ENCODE measurements at places on chromosomes 1 and 21.
A peak's percentile ranks its signal among the peaks of the same experiment; 100 is the strongest.

DNA sequence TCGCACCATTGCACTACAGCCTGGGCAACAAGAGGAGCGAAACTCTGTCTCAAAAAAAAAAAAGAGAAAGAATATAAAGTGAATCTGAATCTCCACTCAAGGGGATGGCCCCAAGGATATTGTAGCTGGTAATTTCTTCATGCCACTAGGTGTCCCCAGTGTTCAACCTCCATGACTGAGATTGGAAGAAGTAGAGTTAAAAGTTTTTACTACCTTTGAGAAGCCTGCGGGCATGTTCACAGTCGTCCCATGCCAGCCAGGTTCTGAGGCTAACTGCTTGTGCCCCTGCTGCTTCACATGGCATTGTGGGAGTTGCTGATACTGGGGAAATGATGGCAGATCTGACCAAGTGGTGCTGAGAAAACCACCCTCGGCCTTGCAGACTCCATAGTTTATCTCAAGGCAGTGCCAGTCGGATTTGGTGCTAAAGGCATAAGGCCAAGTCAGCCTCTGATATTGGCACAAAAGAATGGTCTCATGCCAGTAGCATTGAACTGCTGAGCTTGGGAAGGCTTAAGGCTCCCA is 10.8 kb upstream of the SHISA4 start:
- DNase-seq = no peak

- DNase-seq = no peak
These were observed 98.7 kb upstream of the LHX8 start for GRCh38 chr1:75035536-75035935.

DNA sequence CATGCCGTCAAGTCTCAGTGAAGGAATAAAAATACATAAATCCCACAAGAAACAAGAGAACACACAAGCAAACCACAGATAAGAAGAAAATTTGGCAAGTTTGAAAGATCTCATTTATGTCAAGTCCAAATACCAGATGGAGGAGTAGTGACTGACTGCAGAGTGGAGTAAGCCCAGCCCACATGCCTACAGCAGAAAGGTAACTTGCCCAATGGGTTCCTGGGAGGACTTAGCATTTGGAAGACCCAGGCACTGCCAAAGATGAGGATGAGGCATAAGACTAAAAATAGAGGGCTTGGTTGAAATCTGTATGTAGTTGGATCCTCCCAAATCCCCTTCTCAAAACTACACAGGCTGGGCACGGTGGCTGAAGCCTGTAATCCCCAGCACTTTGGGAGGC is 70.8 kb downstream of the ZNF648 start:
- DNase-seq = no peak

DNA sequence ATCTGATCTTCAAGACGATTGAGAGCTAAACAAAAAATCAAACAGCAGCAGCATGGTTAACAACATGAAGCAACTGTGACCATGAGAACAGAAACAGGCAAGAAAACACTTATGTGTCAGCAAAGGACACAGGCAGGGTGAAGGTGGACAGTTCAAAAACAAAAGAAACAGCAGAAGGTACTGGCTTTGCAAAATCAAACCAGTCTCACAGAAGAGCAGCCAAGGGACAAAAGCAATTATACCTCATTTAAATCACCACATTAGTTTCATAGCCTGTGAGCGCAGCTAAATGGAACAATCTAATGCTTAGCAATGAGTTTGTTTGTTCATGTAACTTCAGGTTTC is 59.1 kb downstream of the CAPN2 start:
- no peak for DNase-seq

- DNase-seq = no peak
These were observed 12.6 kb downstream of the CD101 start for GRCh38 chr1:117014209-117014608.

DNA sequence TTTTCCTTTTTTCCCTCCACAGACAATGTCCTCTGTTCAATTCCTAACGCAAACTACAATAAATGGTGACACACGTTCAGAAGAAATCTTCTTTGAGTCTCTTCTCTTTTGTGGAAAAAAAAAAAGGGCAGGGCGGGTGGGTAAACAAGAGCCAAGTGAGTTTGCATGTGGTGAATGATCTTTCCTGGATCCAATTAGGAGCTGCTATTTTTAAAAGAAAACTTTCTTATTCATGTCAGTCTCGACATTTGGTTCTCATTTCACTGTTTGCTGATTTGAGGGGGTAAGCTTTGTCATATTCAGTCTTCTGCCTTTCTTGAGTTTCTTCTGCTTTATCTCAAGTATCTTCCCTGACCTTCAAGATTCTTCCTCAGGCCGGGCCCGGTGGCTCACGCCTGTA is 29.2 kb upstream of the KIF1B start:
- no peak for DNase-seq

DNA sequence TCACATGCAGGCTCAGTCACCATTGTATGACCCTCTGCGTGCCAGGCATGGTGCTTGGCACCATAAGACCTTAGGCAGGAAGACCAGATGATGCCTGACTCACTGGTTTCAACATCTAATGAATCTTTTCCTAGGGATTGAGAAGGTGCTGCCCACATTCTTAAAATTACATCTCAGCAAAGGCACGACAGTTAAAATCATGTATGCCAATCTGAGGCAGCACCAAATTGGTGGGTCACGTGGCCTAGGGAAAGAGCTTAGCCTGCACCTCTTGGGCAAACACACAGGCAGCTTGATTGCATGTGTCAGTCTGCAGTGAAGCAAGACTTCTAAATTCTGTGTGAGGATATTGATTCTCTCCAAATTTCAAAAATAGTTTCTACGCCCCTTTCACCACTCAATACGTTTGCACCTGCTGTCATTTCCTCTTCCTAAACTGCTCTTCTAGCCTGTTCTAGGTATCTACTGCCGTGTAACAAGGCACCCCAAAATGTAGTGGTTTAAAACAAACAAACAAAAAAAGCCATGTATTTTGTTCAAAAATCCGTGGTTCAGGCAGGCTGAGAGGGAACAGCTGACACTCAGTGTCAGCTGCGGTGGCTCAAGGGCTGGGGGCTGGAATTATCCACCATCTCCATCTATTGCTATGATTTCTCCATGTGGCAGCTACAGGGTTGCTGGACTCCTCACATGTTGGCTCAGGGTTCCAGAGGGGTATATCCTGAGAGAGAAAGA is 160.2 kb upstream of the FGGY start:
- DNase-seq = no peak

GRCh38 chr1:48563021-48563420 is 91.0 kb upstream of the SPATA6 start:
- DNase-seq = no peak

DNA sequence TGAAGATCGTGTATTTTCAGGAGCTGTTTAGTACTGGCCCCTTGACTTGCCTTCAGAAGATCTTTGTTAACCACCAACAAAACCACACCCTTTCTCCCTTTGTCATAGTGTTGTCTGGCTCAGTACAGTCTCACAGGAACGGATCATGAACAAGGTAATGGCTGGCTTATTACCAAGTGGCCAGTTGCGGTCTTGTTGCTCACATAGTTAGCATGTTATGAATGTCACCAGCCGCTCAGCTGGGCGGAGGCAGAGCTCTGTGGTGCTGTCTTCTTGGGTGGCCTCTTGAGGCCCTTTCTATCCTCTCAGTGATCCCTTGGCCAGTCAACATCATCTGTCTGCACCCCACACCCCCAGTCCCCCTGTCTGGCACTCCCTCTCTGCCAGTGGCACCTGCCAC is 21.4 kb downstream of the CNIH3 start:
- no peak for DNase-seq

DNA sequence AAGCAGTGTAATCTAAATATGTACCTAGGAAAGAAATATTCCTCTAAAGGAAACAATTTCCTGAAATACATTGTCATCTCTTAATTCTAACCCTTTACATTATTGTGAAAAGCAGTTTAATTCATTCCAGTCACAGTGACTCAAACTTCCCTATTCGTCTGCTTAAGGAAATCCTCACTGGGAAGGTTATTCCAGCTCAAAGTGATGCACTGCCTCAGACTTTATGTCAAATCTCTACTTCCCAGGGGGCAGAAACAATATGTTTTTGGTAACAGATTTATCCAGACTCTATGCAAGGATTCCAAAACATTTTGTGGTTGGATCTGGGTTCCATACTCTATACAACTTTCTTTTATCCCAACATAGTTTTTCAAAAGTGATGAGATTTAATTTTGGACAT is 145.2 kb downstream of the NTMT2 start:
- no peak for DNase-seq

DNA sequence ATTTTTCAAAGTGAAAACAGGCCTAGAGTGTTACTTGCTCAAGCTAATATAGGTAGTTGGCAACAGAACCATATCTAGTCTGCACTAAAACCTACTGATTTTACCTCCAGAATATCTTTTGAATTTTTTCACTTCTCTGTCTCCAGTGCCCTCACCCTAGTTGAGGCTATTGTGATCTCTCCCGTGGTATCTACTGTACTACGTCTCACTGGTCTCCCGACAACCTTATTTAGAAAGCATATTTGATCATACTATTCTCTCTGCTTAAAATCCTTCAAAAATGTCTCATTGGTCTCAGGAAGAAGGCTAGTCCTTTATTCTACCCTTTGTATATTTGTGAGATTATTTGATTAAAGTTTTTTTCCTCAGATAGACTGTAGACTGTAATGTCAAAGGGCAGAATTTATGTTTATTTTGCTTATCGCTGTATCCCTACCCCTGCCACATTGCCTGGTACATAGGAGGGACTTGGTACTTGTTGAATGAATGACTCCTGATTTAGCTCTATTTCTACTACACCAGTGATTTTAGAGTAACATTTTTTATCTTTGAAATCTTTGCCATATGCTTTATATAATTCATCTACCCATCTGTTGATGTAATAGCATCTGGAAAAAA is 135.5 kb upstream of the KIAA1614 start:
- no peak for DNase-seq

GRCh38 chr1:50527249-50527986 is 104.2 kb upstream of the DMRTA2 start:
- DNase-seq = no peak

GRCh38 chr1:226541631-226542622 is 6.6 kb upstream of the STUM start:
- peak; percentile 61 for DNase-seq

DNA sequence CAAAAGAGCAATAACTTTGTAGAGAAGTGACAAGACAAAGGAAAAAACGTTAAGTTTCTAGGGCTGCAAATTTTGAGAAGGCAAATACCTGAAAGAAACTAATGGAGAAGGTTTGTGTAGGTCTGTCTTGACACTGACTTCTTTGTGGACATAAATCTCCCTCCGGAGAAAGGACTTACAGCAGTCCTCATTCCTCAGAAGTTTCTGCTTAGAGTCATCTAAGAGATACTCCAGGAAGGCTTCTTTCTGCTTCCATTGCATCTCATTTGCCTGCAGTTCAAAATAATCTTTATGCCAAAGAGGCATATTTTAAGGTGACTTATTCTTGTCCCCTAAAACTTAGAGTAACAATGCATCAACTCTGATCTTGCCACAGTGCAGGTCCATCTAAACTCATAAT is 4.4 kb upstream of the C4BPB start:
- no peak for DNase-seq

DNA sequence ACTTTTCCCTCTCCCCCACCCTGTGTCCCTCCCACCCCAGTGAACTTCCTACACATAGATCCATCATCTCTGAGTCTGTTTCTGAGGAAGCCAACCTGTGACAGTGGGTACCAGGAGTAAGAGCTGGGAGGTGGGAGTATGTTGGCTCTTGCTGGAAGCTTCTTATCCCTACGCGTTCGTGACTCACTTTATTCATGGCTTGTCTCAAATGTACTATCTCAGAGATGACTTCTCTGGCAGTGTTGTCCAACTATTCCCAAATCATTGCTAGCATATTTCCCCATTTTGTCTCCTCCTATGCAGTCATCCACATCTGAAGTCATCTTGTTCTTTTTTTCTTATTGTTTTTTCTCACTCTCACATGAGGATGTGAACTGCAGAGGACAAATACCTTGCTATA is 88.0 kb downstream of the HIVEP3 start:
- no peak for DNase-seq

- DNase-seq = no peak
These were observed 28.8 kb upstream of the PPP2R5A start for GRCh38 chr1:212256369-212256768.

DNA sequence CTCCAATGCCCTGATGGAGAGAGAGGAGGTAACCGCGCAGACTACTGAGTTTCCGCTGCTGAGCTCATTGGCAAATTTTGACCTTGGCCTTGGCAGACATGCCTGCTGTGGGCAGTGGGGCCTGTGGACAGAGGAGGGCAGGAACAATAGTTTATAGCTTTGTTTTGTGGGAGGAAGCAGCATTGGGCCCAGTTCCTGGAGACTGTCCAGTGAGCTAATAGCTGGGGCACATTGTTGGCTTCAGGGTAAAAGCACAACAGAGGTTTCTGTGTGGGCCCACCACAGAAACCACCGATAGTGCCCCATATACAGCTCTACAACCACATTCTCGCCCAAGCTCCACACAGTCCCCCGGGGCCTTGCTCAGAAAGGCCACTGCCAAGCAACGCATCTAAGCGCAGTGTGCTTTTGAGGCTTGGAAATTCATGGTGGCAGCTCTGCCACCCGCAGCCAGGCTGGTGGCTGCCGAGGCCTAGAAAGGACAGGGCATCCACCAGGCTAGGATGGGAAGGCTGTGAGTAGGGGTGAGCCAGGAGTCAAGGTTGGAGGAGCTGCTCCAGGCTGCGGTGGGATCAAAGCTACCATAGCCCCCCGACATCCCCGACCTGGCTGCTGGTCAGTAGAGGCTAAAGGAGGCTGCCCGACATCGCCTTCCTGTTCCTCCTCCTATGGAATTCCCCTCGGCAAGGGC is 43.2 kb downstream of the NEK2 start:
- DNase-seq = no peak

DNA sequence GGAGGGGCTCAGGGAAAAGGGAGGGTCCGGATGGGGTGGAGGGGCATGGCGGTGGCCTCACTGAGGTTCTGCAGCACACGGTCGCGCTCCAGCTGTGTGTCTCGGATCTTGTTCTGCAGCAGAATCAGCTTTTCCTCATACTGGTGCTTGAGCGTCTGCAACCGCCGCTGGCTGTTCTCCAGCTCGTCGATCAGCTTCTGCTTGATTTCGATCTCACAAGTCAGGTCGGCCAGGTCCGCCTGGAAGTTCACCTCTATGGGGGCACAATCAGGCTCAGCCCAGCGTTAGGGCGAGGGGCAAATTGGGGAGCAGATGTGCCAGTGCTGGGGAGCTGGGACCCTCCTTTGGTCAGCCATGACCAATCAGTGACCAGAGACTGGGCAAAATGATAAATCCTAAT is 25.2 kb downstream of the KIF21B start:
- no peak for DNase-seq

All from transverse colon (tissue), 4 donors.